ENCODE measurements at places on chromosomes 3 and 15.

DNA sequence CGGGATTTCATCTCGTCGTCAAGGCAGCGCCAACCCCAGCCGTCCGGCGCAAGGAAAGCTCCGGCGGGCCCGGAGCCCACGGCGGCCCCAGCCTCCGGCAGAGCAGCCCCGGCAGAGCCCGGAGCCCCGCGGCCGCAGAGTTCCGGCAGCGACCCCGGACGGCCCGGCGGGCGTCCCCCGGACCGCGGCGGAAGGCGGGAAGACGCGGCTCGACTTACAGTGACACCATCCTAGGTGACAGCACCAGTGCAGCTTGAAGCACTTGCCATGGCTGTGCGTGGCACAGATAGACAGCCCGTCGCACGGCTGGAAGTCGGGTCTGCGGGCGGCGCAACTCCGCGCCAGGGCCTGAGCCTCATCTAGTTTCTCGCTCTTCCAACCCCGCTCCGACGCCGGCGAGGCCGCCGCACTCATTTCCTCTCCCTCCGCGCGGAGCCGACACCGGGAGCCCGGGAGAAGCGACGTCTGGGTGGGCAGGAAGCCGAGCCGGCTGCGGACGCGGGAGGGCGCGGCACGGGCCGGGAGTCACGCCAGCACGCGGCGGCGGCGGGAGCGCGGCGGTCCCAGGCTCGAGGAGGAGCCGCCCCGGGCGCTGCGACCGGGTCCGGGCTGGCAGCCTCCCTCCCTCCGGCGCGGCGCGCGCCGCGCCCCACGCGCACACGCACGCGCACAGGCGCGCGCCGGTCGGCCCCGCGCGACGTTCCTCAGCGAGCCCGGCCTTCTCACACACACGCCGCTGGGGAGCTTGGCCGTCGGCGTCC lies at the start of gene C3orf70:
Gene C3orf70, minus strand, starts transcription at position 651 of the 761 bp plus-strand sequence. Its CDS starts 237 bp downstream, at position 414.
- DNase-seq: peak; percentile 74

- no peak for DNase-seq
Measured at GRCh38 chr3:2888592-2888991, 221.6 kb downstream of the IL5RA start.

- no peak for DNase-seq
Measured at GRCh38 chr15:45441036-45441435, 62.7 kb upstream of the GATM start.

DNA sequence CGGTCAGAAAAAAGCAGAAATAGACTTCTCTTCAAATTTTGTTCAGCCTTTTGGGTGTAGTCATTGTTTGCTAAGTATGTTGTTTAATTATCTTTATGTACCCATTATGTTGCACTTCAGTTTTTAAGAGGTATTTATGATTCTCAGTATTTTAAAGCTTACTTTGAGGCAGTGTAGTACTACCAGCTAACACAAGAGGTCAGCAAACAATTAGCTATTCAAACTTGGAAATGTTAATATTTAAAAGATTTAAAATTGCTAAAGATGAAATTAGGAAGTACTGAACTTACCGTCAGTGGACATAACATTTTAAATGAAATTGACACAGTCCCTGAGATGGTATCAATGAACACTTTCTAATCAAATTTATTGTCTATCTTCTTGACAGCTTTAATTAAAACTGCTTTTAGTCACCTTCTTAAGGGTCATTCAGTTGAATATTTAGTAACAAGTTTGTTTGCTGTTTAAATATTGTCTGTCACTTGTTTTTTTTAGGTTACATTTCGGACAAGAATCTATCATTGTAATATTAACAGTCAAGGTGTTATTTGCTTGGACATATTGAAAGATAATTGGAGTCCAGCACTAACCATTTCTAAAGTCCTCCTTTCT lies 28.1 kb downstream of the NKIRAS1 start:
- DNase-seq: peak; percentile 40

- DNase-seq: peak; percentile 52
Measured at GRCh38 chr3:13192471-13193213, 119.4 kb upstream of the IQSEC1 start.

- DNase-seq: no peak
Measured at GRCh38 chr3:42476225-42477125, 26.0 kb upstream of the VIPR1 start.

GRCh38 chr3:172646439-172647015 lies 64.3 kb downstream of the NCEH1 start:
- DNase-seq: no peak

GRCh38 chr3:107184375-107184774 lies 192.9 kb upstream of the CCDC54 start:
- peak; percentile 9 for DNase-seq

DNA sequence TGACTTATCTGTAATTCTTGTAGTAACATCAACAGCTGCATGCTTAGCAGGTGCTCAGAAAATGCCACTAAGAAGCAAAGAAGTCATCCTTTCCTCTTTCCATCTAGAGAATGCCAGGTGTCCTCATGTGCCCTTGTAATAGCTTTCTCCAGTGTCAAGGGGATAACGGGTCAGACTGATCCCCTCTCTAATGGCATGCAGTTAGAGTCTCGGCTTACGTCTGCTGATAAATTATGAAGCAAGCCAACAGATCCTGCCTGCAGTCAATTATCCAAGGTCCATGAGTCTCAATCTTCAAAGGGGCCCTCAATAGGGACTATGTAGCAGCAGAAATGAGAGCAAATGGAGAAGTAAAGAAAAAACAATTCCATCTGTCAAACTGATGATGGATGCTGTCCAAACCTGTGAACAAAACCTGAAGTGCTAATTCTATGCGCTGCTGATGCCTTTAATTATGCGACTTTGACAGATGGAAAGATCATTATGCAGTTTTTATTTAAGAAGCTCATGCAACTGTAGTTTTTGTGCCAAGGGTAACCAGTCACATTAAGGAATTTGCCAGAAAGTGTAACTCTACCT lies 162.8 kb upstream of the PEX5L start:
- DNase-seq: no peak

DNA sequence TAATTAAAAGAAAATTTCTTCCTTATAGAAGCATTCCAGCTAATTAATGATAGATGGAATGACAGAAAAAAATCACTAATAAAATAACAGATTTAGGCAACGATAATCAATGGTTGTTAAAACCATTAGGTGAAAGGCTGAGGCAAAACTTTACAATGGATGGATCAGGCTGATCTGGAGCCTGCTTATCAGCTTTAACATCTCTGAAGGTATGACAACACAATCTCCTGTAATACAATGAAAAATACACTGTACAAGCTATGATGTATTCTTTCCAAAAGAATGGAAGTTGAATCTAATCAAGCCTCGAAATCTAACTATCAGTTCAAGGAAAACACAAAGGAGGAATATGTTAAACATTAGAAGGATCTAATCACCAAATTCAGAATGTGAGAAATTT lies 39.3 kb downstream of the EMC4 start:
- DNase-seq: no peak

DNA sequence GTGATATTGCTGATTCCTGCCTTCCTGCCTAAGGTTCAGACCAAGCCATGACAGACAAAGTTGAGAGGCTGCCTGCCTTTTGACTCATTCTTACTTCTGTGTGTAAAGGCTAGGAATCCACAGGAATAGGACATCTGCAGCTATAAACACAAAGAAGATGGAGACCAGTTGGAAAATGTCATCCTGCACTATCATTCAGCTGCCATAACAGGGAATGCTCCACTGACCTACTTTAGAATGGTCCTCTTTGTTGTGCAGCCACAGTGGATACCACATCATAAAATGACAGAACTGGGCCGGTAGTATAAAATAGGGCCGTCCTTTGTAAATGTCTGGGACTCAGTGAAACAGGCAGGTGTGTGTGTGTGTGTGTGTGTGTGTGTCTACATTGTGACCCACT lies 75.1 kb downstream of the STAC start:
- DNase-seq: no peak

GRCh38 chr15:38748710-38749109 lies 184.1 kb upstream of the RASGRP1 start:
- DNase-seq: no peak

DNA sequence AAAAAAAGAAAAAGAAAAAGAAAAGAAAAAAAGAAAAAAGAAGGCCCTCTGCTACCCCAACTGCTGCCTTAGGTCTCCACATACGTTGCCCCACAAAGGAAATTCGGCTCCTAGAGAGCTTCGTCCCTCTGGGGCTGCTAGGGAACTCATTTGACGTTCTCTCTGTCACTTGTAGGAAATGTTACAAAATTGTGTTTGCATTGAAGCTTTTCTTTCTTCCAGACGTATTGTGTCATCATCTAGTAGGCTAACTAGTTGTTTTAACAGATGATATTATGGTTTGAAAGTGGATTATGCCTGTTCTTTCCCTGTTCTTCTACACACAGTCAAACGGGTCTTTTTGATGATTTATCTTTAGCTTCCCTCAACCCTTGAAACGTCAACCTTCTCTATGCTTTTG lies 125.3 kb downstream of the BDH1 start:
- DNase-seq: no peak

GRCh38 chr15:74245342-74245931 lies 9.3 kb downstream of the CCDC33 start:
- DNase-seq: peak; percentile 47

GRCh38 chr15:88681610-88682221 lies 42.9 kb downstream of the ISG20 start:
- peak; percentile 31 for DNase-seq

DNA sequence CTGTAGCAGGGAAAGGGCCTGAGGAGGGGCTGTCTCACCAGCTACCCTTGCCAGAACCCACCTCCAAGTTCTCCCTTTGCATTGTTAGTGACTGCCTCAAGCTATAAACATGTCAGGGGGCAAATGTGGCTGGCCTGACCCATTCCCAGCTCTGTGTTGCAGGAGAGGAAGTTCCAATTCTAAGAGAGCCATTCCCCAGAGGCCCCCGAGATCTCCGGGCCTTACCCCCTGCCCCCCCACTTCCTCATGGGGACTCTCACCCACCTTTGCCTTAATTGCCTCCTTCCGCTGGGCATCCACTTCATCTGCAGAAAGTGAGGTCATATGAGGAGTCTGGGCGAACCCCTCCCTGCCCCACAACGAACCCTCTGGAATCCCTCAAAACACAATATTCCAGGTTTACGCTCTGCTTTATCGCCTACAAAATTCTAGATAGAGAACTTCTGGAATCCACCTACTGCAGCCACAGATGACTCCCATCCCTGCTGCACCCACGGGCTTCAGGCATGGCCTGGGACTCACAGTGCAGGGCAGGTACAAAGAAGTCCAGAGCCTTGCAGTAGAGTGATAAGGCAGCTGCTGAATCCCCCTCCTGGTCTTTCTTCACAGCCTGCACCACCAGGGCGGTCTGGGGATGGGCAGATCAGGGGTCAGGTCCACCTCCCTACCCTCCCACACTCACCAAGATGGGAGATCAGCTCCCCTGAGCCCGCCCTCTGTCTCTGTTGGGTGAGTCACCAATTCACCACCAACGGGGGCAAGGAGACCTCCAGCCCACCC lies 4.0 kb downstream of the ULK3 start:
- DNase-seq: no peak

- DNase-seq: no peak
Measured at GRCh38 chr3:117103675-117104074, 394.1 kb downstream of the TUSC7 start.

- peak; percentile 95 for DNase-seq
Measured at GRCh38 chr15:45166834-45167630, 20.7 kb downstream of the SHF start.

DNA sequence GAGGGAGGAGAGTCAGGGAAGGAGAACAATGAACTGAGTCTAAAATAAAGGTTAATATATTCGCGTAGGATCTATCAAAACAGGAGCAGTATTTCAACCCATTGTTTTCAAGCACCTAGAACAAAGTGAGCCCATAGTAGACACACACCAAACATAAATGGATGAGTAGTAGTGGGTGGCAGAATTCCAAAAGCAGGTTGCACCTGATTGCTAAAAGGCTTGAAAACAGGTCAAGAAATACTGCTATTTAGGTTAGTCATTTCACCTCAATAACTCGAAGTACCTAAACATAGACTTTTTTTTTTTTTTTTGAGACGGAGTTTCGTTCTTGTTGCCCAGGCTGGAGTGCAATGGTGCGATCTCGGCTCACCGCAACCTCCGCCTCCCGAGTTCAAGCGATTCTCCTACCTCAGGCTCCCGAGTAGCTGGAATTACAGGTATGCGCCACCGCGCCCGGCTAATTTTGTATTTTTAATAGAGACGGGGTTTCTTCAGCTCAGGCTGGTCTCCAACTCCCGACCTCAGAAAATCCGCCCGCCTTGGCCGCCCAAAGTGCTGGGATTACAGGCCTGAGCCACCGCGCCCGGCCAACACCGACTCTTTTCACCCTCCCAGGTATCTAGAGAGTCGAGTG lies 855 bp upstream of the ABHD5 start:
- no peak for DNase-seq

DNA sequence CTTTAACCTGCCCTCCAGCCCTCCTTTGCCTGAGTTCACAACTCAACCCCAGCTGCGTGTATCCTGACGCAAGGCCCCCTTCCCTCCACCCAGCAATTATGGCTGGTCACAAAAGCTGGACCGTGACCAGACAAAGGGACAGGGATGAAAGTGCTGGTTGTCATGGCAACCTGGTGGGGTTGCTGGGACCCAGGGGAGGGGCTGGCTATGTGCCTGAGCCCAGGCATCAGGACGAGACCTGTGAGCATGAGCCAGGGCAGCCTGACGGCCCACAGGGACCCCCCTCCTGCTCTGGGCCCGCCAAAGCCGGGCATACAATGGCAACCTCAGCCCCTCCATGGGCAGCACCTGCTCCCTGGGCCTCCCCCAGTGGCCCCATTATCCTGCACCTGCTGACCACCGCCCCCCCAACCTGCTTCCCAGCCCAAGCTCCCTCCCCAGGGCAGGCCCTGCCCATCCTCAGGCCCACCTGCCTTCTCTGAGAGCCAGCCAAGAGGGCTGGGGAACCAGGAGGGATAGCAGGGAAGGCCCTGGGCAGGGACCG lies 4.5 kb upstream of the DNAH1 start:
- DNase-seq: no peak

GRCh38 chr15:76440441-76440840 lies 103.9 kb downstream of the ISL2 start:
- no peak for DNase-seq

GRCh38 chr3:82293435-82293834 lies 532.0 kb upstream of the GBE1 start:
- DNase-seq: no peak

GRCh38 chr3:3739330-3740060 lies 59.7 kb upstream of the LRRN1 start:
- no peak for DNase-seq

- no peak for DNase-seq
Measured at GRCh38 chr15:43274136-43274535, 7.4 kb upstream of the TGM5 start.

GRCh38 chr3:69339760-69340159 lies 46.1 kb downstream of the FRMD4B start:
- no peak for DNase-seq

DNA sequence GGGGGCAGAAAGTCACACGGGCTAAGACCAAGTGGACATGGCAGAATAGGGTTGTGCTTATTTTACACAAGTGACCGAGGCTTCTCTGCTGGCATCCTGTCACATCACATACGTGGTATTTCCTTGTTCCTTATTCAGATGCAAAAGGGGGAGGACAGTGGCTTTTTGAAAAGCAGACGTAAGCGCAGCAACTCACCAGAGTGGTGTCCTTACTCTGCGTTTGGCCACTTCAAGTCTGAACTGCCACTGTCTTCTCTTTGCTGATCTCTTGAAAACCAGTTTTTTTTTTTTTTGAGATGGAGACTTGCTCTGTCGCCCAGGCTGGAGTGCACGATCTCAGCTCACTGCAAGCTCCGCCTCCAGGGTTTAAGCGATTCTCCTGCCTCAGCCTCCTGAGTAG lies 113.2 kb downstream of the SOX2 start:
- no peak for DNase-seq
